ENCODE measurements at places on chromosomes 1 and 21.

- no peak for DNase-seq
Observed at GRCh38 chr1:219124163-219124562, 49.5 kb upstream of the LYPLAL1 start.

- peak; percentile 34 for DNase-seq
Observed at GRCh38 chr1:110875216-110875731, 2.3 kb downstream of the CD53 start.

DNA sequence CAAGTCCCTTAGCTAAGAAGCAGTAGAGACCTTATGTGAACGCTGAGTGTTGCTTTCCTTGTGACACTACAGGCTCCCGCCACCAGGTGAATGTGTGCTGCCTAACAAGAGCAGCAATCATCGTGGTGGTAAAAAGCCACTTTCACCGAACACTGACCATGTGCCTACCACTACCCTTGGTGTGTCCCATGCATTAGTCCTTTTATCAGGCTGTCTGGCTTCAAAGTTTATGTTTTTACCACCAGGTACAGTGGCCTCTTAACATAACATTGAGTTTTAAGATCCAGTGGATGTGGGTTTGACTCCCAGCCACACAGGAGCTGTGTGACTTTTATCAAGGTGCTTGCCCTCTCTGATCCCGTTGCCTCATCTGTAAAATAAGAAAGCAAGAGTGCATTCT, 1.7 kb downstream of the C1QB start:
- no peak for DNase-seq

GRCh38 chr1:246566813-246567645, 773 bp downstream of the CNST start:
- peak; percentile 44 for DNase-seq

DNA sequence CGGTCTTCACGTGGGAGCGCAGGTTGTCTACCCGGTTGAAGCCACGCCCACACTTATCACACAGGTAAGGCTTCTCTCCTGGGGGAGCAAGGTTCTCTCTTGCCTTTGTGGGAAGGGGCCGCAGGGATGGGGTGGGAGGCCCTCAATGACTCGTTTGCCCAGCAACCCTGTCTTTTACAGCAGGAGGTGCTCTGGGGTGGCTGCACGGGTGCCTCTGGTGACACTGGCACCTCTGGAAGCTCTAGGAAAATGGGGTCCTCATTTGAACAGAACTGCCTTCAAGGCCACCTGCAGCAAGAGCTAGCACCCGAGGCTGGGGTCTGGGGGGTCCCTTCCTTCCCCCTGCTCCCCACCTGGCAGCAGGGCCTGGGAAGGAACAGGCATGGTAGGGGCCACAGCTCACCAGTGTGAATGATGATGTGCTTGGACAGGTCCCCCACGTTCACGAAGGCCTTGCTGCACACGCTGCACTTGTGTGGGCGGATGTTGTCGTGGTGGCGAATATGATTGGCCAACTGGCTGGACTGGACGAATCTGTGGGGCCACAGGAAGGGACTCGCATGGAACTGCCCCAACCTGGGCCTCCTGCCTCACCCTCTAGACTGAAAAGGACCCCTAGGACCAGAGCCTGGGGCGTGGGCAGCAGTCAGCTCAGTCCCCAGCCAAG, 33.1 kb downstream of the ZBTB17 start:
- no peak for DNase-seq

DNA sequence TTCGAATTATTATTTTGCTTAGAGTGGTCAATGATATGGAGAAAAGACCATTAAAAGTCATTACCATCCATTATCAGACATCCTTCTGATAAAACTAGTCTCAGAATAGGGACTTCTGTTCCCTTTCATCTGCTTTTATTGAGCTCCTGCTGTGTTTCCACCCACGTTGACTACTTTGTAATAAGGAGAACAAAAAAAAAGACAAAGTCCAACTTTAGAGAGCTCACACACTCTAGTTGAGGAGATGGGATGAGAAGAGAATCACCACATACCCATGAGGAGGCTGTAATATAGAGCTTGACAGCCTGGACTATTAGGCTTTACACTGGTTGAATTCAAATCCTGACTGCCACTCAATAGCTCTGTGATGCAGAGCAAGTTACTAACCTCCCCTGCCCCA, 27.8 kb upstream of the ALDH9A1 start:
- no peak for DNase-seq

DNA sequence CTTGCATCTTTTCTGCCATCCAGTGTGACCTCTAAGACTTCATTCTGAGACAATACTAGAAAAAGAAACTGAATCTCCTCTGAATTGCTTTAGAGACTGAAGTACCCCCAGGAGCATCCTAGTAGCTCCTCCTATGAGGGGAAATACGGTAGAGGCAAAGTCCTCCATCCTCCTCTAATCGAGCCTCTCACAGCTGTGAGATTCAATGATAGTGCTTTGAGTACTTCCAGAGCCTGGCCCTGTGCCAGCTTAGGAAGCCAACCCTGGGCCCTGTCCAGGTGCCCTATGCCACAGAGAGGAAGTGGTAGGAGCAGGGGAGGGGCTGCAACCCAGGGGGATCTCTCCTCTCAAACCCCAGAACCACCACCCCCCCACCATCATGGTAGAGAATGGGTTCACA, 10.7 kb downstream of the RORC start:
- no peak for DNase-seq

DNA sequence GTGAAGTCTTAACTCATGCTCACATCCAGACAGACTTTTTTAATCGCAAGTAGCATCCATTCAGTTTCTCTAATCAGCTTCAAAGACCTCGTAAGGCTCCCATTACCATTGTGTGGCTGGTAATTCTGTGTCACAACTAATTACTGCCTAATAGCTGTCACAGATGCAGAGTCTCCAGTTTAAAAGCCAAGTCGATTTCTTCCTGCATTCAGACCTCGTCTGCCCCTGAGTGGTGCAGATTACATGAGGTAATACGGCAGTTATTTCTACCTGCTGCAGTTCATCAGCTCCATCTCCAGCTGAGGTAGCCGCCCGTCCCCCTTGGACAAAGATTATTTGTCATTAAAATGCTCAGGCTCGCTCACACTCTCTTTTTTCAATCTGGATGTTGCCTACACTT, 34.4 kb upstream of the OLIG2 start:
- DNase-seq: no peak

- DNase-seq: no peak
Observed at GRCh38 chr1:10733474-10734366, 62.7 kb downstream of the CASZ1 start.

GRCh38 chr1:4488018-4488417, 166.4 kb upstream of the AJAP1 start:
- no peak for DNase-seq

GRCh38 chr1:176559878-176560277, 96.9 kb downstream of the PAPPA2 start:
- peak; percentile 77 for DNase-seq

DNA sequence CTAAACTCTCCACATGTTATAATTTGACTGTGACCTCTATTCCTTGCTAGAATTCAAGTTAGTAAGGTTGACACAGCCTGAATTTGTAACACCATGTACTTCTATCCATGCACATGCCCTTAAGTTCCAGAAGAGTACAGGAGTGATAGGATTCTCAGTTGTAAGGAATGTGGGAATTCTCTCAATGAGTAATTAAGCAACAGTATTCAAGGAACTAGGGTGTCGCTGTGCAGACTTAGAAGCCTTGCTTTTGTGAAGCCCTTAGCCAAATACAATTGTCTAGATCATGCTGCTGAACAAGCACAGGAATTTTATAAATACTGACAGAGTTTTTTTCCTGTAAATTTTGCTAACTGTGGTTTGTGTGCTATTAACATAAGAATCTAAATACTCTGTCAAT, 276.3 kb upstream of the PTBP2 start:
- DNase-seq: no peak

DNA sequence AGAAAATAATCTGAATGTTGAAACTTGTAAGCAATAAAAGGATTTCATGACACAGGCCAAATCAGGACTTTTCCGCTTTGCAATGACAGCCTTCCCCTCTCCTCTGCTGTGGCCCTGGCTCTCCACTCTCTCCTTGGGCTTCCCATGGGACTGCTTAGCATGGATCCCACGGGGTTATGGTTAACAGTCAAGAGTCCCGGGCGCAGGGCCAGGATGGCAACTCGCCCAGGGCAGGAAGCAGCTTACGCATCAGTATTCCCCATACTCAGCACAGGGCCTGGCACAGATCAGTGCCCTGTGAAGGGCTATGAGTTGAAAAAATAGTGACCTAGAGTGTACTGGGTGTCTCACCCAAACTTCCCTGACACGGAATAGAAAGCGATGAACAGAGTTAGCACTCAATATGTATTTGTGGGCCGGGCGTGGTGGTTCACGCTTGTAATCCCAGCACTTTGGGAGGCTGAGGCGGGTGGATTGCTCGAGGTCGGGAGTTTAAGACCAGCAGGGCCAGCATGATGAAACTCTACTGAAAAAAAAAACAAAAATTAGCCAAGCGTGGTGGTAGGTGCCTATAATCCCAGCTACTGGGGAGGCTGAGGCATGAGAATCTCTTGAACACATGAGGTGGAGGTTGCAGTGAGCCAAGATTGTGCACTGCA, 29.1 kb upstream of the GRHL3 start:
- DNase-seq: peak; percentile 94

DNA sequence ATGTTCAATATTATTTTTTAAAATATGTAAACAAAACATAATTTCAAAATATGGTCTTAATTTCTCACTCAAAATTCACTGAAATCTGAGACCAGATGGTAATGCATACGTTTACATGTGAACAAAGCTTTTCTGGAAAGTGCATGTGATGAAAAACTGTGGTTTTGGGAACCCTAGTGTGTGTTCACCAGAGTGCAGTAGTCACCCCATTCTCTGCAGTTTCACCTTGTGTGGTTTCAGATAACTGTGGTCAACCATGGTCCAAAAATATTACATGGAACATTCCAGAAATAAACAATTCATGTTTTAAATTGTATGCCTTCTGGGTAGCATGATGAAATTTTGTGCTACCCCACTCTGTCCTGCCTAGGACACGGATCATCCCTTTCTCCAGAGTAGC, 2021.9 kb downstream of the MRPL39 start:
- no peak for DNase-seq

DNA sequence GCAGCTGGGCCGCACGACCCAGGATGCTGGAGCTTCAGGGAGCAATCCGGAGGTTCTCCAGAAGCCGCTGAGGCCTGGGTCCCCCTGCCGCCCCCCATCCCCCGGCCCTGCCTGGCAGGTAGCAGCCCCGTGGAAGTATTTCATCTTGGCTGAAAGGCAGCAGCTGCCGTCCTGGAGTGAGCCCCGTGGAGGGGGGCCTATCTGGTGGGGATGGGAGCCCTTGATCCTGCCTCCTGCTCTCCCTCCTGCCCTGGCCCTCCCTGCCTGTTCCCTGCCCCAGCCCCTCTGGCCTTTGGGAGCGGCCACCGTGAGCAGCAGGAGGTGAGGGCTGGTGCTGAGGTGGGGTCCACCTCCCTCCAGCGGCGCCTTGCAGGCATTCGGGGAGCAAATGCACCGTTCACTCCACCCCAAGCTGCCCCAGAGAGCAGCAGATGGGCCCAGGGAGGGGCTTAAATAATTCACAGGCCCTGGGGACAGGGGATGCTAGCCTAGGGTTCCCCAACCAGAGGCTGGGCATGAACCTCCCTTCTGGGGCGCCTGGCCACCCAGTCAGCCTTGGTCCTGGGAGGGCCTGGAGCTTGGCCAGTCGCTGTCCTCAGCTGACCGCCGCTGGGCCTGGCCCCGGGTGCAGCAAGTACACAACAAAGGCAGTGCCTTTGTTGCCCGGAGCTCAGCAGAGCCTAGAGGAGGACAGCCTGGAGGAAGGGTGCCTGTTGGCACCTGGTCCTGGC, 23.7 kb upstream of the PLCH2 start:
- peak; percentile 92 for DNase-seq

DNA sequence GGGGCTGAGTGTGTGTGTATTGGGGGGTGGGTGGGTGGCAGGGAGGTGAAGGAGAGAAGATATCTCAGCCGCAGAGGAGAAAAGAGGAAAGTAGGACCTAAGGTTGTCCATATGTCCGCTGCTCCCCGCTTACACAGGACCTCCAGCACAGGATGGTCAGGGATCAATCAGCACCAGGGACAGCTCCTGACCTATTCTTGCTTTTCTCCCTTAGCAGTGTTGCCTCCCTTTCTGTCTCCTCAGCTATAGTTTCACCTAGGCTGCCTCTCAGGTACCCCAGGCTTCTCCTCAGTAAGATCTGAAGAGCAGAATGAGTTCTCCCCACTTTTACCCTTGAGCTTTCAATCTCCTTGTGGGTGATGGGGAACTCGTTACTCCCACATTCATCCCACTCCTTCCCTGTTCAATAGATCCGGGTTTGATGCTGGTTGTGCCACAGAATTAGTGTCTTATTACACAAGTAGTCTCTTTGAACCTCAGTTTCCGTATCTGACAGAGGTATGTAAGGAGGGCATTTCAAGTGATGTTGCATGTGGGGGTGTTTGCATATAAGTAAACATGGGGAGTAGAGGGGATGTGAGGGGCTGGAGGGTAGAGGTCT, 1.4 kb upstream of the DPH2 start:
- DNase-seq: no peak

- no peak for DNase-seq
Observed at GRCh38 chr1:82721702-82722101, 921.0 kb downstream of the ADGRL2 start.

- no peak for DNase-seq
Observed at GRCh38 chr21:41338455-41338854, 21.9 kb downstream of the FAM3B start.

- peak; percentile 41 for DNase-seq
Observed at GRCh38 chr1:17653728-17654351, 101.3 kb upstream of the ACTL8 start.

DNA sequence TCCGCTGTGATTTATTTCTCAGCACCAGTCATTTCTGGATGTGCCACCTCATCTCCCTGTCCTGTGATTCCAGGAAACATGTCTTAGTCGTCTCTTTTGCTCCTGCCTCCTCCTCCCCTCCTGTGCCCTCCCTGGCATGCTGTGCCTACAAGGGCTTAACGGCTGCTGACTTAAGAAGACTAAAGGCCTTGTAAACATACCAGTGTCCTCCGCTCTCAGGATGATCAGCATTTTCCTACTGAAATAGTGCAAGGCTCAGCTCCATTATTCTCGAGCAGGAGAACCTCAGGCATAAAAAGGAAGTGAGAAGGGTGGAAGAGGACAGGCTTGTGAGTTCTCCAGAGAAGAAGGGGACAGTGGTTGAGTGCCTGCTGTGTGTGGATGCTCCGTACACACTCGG, 61.6 kb upstream of the RUNX3 start:
- DNase-seq: no peak

GRCh38 chr1:228827019-228827418, 91.7 kb downstream of the RHOU start:
- no peak for DNase-seq

DNA sequence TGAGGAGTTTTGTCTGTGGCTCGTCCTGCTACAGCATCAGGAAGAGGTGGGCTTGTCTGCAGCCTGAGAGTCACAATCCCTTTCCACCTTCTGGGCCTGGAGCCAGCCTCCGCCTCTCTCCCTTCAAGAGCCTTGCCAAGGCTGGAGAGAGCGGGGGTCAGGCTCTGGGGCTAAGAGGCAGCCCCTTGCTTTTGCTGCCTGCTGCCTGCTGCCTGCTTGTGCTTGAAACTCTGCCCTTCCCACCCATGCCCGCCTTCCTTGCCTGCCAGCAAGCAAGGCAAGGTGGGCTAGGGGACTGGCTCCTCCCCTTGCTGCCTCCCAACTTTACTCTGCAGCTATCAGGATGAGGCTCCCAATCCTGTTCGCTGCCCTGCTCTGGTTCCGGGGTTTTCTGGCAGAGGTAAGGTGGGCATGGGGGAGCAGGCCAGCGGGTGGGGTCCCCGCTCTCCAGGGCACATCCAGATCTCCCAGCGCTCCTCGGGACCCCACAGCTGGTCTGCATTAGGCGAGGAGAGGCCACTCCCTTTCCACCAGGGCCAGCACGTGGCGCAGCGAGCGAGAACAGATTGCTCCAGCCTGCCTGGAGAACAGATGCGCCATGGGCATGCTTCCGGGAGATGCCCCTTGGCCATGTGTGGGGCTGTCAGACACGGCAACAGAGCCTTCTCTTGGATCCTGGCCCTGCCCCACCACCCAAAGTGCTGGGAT, 7.5 kb upstream of the PTPN7 start:
- DNase-seq: no peak
